ENCODE measurements at places on chromosomes 3 and 15.

DNA sequence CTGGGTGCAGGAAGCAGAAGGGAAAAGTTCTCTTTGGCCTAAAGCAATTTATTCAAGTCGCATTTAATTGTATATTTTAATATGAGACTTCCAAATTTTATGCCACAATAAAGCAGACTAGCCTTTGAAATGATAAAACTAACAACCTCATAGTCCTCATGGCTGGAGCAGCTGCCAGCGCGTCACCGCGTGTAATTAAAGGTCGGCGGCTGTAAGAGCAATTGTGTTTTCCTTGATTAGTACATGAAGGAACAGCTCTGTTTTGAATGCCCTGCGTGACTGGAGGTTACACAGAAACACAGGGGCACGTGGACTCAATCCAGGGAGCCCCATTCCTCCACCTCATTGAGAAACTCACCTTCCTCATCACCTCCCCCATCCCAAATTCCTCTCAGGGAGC, 10.1 kb upstream of the LRRC15 start:
- DNase-seq = no peak

- DNase-seq = no peak
Observed at GRCh38 chr15:33964665-33965040, 3.6 kb upstream of the CHRM5 start.

- peak; percentile 58 for DNase-seq
Observed at GRCh38 chr3:104102386-104102785, 1264.3 kb upstream of the ALCAM start.

DNA sequence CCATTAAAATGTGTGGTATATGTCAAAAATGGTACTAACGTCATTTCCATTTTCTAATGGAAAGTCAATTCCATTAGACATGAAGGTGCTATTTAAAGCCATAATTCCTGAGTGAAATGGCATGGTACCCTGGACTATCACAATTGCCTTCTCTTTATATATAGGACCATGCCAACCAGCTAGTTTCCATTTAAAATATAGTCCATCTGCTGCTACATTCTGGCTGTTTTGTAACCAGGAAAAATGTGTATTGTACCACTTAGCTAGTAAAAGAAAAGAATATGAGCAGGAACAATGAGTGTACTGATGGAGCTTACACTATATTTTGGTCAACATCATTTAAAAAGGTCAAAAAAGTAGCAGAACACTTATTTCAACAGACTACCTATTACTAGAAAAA, 30.4 kb upstream of the HDC start:
- DNase-seq = no peak

- no peak for DNase-seq
Observed at GRCh38 chr15:36722555-36722954, 143.1 kb downstream of the CDIN1 start.

GRCh38 chr3:16784973-16785372, 99.8 kb upstream of the PLCL2 start:
- DNase-seq = no peak

DNA sequence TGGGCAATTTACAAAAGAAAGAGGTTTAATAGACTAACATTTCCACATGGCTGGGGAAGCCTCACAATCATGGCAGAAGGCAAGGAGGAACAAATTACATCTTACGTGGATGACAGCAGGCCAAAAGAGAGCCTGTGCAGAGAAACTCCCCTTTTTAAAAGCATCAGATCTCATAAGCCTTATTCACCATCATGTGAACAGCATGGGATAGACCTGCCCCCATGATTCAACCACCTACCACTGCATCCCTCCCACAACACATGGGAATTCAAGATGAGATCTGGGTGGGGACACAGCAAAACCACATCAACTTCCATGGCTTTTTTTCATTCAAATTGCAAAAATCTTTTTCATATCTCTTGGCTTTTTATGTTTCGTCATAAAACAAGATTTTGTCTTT, 67.6 kb upstream of the GADL1 start:
- no peak for DNase-seq

- DNase-seq = no peak
Observed at GRCh38 chr3:136925425-136926190, 32.2 kb upstream of the IL20RB start.

DNA sequence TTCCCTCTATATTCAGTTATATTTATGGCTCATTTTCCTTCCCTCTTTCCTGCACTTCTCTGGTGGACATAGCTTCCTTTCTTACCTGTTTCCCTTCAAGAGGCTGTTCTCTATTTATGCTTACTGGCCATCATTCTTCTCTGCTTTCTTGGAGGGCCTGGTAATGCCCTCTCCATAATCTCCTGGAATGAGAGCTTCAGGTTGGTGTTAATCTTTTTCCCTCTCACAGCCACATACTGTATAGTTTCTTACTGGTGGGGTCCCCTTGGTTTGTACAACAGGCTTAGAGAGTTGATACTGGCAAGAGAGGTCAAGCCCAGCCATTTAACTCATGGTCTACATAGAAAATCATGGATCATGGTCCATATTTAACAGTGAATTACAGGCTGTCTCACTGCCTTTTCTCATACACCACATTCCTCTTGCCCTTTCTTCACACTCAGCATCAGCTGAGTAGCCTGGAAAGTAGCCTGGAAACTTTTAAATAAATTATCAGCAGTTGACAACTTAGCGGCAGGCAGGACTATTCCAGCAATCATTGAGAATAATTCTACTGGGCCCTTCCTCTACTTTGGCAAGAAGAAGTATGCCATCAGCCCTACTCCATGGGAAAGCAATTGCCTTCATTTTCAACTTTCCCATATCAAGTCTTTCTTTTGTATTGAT, 38.0 kb upstream of the DPH6 start:
- no peak for DNase-seq

DNA sequence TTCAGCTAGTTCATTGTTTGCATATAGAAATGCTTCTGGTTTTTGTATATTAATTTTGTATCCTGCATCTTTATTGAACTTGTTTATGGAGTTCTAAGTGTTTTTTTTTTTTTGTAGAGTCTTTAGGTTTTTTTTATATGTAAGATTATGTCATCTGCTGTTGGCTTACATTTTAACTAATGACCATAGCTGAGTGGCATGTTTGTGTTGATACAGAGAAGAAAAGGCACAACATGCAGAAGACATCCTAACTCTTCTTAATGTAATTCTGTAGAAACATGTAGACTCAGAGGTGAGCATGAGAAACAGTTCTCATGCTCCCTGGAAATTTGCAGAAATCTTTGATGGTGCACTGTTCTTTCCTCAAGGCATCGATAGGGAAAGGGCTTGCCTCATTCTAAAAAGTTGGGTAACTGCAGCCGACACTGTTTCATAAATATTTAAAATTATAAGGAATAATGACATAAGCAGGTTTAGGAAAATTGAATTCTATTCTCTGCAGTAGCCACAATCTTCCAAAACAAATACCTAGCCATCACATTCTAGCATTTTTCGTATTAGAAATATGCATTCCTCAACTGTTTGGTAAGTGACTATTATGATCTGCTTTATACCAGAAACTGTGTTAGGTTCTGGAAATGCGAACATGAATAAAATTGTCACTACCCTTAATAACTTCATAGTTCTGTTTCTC, 499.6 kb upstream of the KCNMB2 start:
- peak; percentile 18 for DNase-seq

DNA sequence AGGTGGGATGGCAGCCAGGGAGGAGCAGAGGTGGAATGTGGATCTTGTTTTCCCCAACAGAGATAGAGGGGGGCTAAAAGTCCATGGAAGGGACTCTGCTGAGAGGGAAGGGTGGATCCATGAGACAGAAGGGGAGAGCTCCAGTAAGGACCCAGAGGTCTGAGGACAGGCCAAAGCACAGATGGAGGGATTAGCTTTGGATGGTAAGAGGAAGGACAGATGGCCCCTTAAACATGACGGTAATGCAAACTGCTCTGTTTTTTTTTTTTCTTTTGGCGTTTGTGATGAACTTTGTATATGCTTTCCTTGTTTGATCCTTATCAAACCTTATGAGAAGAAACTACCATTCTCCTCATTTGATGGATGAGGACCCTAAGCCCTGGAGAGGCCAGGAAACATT, 96.2 kb downstream of the IGF1R start:
- no peak for DNase-seq

DNA sequence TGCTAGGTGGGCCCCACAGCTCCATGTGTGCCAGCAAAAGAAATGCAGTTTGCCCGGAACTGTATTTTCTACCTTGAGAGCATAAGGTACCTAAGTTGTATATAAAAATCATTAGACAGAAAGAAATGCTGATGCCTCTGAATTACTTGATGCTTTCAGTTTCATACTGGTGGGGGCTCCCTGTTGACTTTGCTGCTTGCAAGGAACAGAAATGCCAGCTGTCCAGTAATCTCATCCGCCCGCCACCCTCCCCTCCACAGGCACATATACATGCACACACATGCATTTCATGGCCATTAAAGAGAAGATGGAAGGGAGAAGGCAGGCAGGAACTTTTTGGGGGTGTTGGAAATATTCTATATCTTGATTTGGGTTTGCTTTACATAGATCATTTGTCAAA, 38.4 kb downstream of the LIMD1 start:
- no peak for DNase-seq

DNA sequence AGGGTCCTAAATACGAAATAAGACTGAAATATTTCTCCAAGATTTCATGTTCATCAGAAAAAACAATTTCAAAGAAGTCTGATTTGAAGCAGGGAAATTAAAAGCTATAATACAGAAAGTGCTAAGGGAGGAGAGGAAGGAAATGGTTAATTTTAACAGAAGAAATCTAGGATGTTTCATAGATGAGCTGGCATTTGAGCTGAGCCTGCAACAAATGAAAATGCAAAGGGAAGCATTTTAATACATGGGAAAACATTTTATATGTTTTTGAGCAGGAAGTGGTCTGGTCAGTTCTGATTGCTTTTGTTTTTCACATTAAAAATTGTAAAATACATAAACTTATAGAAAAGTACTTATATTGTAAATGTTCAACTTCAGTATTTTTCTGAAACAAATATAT, 17.2 kb upstream of the RAP2B start:
- DNase-seq = peak; percentile 42

DNA sequence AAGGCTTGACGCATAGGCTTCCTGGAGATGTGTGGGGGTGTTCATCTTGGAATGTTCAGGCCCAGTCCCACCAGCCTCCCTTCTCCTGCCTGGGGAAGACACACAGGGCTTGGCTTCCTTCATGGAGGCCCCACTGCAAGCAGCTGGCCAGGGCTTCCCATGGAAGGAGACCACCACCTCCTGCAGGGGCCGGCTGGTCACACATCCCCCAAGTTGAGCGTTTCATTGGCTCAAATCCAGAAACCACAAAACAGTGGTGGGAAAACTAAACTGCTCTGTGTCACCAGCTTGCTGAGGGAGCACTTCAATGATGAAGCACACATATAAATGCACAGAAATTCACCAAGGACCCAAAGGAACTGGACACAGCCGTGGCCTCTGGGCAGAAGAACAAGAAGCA, 8.3 kb downstream of the IQSEC1 start:
- no peak for DNase-seq

- DNase-seq = no peak
Observed at GRCh38 chr3:159782724-159783421, 205.8 kb upstream of the IL12A start.

DNA sequence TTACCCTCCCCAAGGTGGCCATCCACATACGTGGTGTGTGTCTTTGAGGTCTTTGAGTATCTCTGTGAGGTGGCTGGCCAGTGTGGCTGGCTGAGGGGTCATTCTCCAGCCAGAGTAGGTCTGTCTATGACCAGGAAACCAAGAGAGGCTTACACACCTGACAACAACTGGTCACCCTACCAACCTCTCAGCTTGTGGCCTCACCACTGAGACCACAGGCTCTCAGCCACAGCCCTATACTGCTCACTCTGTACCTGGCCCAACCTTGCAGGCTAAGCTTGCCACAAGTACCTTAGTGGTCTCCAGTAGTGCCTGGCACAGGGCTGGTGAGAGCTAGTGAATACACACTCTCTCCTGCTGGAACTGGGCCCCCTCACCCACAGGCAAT, 5.1 kb downstream of the HEMK1 start:
- DNase-seq = no peak

Data from HFFc6 (cell line).